ENCODE measurements at places on chromosomes 5 and 9.

DNA sequence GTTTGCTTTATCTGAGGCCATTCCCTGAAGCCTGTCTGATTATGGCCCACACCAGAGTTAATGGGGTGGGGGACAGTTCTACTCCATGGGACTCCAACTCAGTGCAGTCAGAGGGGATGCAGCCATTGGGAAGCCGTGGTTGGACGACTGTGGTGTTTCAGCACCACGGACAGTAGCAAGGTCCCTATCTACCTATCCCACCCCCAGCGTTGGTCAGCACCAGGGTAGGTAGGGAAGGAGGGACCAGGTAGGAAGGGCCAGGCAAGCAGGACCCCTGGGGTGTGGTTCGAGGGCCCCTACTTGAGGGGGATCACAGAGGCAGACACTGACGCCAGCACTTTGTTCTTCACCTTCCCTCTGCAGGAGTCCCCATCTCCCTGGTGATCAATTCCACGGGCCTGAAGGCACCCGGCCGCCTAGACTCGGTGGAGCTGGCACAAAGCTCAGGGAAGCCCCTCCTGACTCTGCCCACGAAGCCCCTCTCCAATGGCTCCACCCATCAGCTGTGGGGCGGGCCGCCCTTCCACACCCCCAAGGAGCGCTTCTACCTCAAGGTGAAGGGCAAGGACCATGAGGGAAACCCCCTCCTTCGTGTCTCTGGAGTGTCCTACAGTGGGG, 33.2 kb downstream of the HMCN2 start:
- DNase-seq: peak; percentile 25

DNA sequence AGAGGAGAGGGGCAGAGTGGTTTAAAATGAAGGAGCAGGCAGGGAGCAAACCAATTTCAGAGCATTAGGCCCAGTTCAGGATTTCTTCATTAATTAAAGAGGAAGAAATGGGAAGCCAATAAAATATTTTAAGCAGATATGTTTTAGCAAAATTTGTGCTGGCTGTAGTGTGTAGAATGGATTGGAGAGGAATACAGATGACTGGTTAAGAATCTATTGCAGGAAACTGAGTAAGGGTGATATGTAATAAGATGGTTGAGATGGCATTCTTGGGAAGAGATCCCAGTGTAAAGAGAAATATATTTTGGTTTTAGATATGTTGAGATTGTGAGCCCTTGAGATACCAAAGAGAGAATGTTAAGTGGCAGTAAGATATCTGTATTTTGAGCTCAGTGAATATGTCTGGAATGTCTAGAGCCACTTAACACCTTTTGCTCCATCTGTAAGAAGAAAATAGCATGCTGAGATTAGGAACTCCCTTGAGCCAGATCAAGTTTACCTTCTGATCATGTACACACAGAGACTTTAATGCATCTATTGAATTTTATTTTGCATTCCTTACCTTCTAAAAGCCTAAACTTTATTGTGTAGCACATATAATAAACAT, 79.5 kb upstream of the SLC27A6 start:
- DNase-seq: no peak

DNA sequence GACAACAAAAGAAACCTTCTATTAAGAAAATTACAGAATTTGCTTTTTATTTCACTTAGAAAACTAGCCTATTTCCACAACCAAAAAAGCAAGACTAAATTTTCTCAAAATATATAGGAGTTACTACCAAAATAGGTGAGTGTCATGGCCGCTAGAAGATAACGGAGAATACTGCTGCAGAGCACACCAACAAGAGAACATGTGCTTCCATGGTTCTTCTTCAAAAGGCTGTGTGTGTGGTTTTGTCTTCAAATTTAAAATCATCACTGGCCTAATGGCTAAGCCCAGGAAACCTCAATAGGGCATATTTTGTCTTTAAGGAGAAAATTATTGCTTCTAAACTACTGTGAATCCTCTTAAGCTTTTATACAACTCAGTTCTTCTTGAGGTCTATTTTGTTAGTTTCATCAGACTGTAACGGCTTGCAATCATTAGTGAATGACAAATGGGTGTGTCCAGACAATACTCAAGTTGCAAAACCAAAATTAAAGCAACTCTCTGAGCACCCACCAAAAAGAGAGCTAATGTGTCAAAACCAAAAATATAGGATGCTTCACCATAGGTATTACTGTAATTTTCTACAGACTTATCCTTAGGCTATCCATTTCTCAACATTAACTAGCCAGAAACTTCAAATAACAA, 3.3 kb downstream of the SETX start:
- no peak for DNase-seq

DNA sequence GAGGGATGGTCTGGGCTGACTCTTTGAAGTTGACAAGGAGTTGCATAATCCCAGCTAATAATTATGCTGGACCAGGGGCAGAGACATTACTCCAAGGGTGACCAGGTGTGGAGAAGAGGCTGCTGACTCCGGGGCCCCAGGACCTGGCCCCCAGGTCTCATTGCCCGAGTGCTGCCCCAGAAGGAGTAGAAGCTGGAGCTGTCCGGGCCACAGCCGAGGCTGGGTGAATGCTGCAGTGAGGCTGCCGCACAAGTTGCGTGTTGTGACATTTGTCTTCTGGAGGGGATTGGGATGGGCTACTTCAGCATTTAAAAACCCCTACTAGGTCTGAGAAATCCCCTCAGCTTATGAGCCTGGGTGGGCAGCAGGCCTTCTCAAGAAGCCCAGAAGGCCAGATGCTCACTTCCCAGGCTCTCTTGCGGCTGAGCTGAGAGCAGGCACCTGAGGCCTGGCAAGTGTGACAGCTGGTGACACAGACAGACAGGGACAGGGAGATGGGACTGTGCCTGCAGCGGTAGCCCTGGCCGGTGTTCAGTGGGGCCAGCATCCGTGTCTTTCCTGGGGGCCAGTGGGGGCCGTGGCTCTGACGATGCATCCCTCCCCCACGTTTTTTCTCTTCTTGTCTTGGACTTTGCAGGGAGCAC, 122.8 kb downstream of the KCNIP1 start:
- DNase-seq: no peak

DNA sequence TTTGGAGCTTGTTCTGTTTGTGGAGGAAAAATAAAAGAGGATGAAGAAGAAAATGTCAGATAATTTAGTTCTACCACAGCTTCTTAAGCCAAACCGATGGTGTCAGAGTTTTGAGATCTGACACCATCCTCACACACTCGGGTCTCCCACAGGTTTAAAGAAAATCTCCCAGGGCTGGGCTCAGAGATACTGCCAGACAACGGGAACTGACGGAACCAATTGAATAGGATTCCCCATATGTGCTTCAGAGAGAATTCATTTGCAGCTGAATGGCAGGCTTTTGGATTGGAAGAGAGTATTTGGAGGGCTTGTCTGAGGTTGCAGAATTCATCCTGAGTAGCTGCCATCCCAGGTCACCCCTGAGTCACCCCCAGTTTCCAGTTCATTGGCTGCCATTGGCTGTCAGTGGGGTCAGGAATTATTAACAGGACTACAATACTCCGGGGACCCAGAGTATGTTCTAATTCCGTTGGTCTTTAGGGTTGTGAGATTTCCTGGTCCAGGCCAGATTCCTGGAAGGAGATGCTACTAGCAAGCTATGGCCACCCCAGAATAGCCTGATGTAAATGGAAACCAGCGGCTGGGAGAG, 131.3 kb downstream of the PDZD2 start:
- no peak for DNase-seq

- DNase-seq: no peak
Observed at GRCh38 chr5:172843825-172844576, 9.9 kb downstream of the ERGIC1 start.

DNA sequence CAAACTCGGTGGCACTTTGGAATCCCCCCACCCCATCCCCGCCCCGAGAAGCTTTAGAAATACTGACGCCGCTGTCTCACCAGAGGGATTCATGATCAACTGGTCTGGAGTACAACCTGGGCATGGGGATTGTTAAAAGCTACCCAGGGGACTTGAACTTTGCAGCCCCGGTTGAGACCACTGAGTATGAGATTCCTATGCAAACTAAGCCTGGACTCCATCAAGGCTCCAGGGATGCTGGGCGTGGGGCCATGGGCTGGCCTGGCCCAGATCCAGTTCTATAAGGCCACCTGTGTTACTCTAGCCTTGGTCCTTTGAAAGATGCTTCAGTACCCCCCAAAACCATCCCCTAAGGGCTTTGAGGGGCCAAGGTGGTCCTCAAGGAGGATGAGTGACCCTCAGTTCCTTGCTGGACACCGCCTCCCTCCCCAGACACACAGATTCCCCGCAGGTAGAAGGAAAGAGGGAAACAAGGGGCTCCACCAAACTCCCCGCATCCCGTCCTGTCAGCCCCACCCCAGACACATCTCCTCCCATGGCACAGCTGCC, 68.5 kb downstream of the MRPL36 start:
- DNase-seq: no peak

GRCh38 chr9:133609311-133610098, at the start of gene FAM163B:
Gene FAM163B (minus strand): TSS chr9:133609389. CDS start chr9:133580223, 29,166 bp downstream.
- peak; percentile 46 for DNase-seq

DNA sequence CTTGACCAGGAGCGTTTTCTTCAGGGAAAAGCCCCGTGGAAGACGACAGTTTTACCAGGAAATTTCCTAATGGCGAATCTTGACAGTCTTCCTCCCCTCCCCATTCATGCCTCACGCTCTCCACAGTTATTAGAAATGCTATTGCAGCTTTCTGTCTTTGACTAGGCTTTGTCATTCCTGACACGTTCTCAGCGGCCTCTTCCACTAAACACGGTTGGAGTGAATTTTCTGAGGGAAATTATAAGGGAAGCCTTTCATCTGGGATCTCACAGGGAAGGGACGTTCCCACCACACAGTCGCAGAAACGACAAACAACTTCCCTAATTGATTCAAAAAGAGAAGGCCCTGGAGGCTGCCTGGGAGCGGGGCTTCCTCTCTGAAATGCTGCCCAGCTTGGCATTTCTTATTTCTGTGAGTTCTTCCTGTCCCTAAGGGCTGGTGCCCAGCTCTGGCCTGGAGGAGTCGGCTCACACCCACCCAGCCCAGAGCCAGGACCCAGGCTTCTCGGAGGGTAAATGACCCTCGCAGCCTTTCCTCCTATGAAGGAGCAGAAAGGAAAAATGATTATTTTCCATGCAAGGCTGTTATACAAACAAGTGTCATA, 57.1 kb upstream of the PPP1R26 start:
- DNase-seq: no peak

GRCh38 chr5:82673057-82673809, 395.1 kb upstream of the RPS23 start:
- DNase-seq: no peak

DNA sequence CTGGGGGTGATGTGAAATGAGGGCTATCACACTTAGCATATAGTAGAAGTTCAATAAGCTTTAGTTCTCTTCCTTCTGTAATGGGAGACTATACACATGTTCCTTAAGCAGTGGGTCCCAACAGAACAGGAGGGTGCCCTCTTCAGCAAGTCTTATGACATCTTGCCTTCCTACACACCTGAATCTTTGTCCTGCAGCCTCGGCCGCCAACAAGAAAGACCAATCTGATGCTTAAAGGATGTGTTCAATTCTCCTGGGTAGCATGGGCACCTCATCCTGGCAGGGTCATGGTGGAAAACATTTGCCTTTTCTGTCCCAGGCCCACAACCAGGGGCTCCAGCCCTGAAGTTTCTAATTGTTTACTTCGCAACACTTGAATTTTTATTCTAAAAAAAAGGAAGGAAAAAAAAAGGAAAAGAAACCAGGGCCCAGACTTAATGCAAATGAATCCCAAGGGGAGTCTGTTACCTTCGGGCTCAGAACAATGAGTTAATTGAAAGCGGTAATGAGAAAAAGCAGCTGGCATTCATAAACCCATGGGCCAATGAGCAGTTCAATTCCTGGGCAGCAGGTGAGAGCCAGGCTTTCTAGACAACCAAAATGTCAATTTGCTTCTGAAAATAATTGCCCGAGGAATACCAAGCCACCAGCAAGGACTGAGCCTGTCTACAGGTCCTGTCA, 26.2 kb upstream of the SMAD5 start:
- DNase-seq: no peak

- peak; percentile 81 for DNase-seq
Observed at GRCh38 chr9:14320271-14321181, 6.6 kb upstream of the NFIB start.

- DNase-seq: peak; percentile 3
Observed at GRCh38 chr5:94031631-94032030, 290.2 kb upstream of the POU5F2 start.

DNA sequence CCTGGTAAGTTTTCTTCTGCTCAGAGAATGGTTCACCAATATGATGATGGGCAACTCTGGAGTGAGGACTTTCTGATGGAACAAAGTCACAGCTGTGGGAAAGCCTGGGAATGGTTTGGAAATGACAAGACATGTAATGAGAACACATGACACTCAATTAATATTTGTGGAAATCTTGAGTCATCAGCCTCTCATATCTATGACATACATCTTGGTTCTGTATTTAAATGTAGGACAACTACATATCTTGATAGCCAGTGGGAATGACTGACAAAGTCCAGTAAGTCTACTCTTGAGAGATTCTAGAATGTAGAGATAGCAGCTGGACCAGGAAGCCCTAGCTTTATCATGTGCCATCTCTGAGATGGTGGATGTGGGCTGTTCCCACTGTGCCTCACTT, 85.5 kb downstream of the PALM2AKAP2 start:
- DNase-seq: no peak

DNA sequence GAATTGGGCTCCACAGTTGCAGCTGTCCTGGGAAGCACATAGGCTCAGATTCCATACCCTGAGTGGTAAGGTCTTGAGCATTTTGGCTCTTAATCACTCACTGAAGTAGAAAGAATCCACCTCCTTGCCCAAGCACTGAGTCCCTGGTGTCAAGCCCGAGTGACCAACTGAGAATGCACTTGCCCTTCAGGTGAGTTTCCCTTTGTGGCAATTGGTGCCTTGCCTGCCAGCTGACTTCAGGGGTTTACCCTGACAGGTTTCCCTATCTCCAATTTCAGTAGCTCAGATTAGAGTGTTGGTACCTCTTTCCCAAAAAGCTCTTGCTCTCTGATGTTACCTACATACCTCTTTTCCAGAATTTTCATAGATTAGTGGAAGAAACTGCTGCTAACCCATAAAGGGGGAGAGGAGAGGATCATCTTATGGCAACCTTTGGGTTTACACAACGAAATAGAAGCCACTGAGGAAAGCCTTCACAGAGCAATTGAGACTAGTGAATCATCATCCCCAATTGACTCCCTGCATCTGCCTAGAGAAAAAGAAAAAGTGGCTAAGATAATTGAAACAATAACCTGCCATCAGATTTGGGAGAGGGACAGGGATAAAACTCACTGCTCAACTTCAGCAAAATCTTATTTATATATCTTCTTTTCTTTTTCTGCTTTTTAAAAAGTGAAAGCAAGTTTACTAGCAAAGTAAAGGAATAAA, 48.6 kb downstream of the CCL28 start:
- DNase-seq: no peak

DNA sequence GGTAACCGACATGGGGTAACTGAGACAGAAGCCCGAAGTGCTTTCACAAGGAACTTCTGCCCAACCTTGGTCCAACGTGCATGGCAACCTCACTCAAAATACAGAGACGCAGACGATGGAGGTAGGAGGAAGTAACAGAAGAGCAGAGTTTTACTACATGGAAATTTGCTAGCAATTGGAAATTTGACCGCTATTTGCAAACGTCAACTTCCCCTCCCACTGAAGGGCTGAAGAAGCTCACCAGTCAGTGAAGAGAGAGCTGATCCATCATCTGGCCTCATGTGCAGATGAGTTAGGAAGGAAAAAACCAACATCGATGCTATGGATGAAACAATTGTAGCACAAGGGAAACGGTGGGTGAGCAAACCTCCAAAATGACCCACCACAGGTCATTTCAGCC, 196.7 kb downstream of the RGS3 start:
- no peak for DNase-seq

- DNase-seq: no peak
Observed at GRCh38 chr9:131062969-131063368, 33.4 kb upstream of the AIF1L start.

Measured in fibroblast of skin of scalp (primary cell).